ENCODE measurements at places on chromosomes 11 and 22.

- no peak for DNase-seq
These were observed 20.3 kb upstream of the TENM4 start for GRCh38 chr11:79461144-79461543.

DNA sequence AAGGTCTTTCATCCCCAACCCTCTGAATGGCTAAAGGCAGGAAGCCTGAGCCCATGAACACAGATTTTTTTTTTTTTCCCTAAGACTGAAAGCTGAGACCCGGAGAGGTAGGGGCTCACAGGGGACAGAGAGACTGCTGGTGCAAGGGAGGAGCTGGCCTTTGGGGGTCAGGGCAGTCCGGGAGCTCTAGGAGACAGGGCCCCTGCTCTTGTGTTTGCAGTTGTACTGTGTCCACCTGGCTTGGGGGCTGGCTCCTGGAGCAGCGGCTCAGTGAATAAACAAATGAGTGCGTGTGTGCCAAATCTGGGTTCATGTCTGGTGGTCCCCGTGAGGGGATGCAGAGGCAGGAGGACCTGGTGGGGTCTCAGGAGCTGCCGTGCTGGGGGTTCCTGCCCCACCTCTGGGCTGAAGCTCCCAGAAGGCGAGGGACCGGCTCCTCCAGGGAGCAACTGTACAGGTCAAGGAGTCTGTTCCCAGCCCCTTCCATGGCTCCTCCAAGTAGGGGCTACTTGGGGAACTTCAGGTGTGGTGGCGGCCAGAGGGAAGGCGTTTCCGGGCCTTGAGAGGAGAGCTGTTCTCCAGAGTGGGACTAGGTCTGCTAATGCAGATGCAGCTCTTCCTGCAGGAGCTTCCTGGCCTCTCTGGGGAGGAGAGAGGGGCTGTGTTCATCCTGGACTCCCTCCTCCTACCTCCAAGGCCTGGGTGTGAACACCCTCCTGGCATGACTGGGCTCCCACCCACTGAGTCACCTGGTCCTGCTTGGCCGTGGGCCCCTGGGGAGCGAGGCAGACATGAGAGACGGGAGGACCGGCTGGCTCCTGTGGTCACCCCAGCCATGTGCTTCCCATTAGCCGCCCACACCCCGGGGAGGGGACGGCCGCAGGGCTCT, 57.6 kb downstream of the FBXO7 start:
- no peak for DNase-seq

DNA sequence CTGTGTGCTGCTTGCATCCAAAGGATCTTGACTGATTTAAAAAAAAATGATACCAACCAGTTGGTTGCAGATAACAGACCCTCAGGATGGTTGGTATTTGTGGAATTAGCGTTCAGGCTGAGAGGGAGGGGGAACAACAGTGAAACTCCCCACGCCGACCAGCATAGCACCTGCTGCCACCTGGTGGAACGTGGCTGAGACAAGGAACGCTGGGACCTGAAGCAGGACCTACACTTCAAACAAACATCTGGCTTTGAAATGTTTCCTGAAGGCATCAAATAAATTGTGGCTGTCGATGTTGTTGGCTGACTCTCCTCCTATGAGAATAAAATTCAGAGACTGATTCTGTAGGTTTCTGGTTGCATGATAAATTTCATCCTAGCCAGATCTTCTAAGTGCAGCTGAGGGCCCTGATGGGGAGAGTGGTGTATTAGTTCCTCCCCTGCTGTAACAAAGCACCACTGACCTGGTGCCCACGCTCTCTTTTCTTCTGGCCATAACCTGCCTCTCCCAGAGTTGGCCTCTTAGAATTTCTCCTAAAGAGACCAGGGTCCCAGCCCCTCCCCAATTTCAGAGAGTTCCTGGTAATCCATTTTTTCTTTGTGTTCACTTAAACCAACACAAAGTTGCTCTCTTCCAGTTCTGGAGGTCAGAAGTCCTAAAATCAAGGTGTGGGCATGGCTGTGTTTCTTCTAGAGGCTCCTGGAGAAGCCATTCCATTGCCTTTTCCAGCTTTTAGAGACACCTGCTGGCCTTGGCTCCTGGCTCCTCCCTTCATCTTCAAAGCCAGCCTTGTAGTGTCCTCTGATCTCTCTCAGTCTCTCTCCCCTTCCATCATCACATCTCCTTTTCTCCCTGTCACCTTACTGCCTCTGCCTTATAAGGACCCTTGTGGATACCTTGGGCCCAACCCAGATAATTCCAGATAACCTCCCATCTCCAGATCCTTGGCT, 17.3 kb downstream of the APOL2 start:
- peak; percentile 65 for DNase-seq

- DNase-seq = no peak
These were observed 330.2 kb upstream of the B3GAT1 start for GRCh38 chr11:134742224-134742612.

GRCh38 chr11:72389116-72389515, 45.2 kb downstream of the CLPB start:
- DNase-seq = no peak

DNA sequence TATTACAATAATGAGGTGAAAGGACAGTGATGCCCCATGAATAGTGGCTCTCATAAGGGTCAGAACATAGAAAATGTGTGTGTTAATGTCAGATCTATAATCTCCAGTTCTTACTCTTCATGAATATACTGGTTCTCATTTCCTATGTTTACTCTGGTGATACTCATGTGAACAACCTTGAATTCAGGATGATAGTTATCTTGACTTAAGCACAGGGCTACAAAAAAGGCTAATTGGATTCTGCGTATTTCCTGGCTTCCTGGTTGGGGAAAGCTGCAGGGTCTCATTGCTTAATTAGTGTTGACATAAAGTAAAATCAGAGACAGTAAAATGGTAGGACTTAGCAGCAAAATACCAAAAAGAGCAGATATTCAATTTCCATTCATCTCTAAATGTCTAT, 1316.8 kb upstream of the RAG2 start:
- DNase-seq = no peak

- peak; percentile 19 for DNase-seq
These were observed 130.8 kb upstream of the SPON1 start for GRCh38 chr11:13831696-13832095.

- DNase-seq = peak; percentile 46
These were observed 32.3 kb downstream of the ACO2 start for GRCh38 chr22:41501209-41501608.

GRCh38 chr22:40512426-40513136, 123.9 kb downstream of the MRTFA start:
- no peak for DNase-seq

DNA sequence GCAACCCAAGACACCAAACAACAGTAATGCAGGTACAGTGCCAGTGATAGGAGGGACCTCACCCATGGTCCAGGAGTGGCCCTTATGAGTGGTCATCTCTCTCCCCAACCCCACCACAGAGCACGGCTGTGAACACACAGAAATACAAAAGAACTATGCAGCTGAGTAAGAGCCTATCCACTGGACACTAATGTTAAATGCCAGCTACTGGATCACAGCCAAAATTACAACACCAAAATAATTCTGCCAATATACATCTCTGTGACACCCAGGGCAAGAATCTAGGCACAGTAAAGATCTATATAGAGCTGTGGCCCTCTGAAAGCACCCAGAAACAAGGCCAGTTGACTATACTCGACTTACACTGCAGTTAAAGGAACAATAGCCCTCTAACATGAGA, 22.8 kb upstream of the GPR83 start:
- DNase-seq = no peak

DNA sequence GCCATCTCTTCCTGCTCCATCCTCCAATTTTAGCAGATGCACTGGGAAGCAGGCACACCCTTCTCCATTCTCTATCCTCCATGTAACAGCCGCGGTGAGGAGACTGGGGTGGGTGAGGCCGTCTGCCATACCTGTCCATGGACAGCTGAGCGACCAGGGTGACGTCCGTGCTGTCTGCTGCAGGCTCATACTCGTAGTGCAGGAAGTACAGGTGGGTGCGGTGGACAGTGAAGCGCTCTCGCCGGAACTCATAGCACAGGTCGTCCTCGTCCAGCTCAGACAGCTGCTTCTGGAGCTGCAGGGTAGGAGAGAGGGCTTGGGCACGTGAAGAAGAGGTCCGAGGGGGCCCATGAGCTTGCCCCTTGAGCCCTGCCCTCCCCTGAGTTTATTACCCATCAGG, 257.8 kb upstream of the SYN3 start:
- no peak for DNase-seq
